ENCODE measurements at places on chromosomes 5 and 9.

- DNase-seq = no peak
Observed at GRCh38 chr5:67120032-67120431, 76.6 kb downstream of the CD180 start.

DNA sequence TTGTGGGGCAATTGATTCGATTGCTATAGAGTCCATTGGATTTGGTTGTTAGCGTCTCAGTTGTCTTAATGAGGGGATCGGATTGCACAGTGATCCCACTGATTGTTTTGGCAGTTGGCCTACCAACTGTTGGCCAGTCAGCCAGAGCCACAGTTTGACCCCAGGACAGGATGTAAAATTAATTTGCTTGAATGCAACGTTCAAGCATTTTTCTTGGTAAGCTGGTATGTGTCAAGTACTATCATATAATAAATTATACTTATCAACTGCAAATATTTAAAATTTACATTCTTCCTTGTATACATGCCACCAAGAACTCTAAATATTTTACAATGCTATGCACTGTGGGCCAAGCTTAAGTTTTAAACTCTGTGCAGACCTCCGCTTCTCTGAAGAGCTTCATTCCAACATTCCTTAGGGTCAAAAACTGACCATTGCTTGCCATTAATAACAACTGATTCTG, 80.4 kb upstream of the OSMR start:
- DNase-seq = no peak

DNA sequence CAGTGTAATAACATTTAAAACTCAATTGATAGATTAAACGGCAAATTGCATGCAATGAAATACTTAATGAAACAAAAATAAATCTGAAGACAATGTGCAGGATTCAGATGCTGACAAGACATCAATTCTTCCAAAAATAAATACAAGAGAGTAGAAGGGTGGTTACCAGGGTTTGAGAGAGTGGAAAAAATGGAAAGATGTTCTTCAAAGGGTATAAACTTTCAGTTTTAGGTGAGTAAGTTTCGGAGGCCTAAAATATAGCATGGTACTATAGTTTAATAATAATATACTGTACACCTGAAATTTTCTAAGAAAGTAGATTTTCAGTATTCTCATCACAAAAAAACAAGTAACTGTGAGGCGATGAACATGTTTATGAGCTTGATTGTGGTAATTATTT, 48.2 kb upstream of the RASEF start:
- no peak for DNase-seq

- DNase-seq = no peak
Observed at GRCh38 chr5:5103245-5103644, 36.9 kb upstream of the ADAMTS16 start.

- peak; percentile 28 for DNase-seq
Observed at GRCh38 chr9:87556821-87557220, 59.2 kb downstream of the DAPK1 start.

GRCh38 chr9:4197548-4197947, 102.3 kb downstream of the GLIS3 start:
- no peak for DNase-seq

GRCh38 chr9:124343533-124344290, 71.5 kb downstream of the PSMB7 start:
- DNase-seq = peak; percentile 8

DNA sequence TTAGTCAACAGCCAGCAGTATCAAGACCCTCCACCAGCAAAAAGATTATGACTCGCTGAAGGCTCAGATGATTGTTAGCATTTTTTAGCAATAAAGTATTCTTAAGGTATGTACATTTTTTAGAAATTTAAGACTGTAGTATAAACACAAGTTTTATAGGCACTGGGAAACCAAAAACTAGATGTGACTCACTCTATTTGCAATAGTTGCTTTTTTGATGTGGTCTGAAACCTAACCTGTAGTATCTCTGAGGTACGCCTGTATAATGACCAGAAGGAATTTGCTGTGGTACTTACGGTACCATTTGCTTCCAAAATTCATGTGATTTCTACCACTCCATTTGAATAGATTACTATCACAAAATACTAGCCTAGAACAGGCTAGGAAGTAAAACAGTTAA, 60.8 kb downstream of the WDR41 start:
- DNase-seq = no peak

- no peak for DNase-seq
Observed at GRCh38 chr5:176959051-176959450, 47.5 kb downstream of the UIMC1 start.

DNA sequence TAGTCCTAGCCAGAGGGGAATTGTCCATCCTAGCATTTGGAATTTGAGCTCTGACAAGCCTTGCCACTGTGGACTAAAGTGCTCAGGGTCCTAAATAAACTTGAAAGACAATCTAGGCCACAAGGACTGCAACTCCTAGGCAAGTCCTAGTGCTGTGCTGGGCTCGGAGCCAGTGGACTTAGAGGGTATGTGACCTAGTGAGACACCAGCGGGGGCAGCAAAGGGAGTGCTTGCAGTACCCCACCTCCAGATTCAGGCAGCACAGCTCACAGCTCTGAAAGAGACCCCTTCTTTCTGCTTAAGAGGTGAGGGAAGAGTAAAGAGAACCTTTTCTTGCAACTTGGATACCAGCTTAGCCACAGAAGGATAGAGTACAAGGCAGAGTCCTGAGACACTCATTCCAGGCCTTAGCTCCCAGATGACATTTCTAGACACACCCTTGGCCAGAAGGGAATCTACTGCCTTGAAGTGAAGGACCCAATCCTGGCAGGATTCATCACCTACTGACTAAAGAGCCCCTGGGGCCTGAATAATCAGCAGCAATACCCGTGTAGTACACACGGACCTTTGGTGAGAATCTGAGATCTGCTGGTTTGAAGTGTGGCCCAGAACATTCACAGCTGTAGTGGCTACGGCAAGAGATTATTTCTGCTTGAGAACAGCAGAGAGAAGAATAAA, 164.6 kb downstream of the CCDC171 start:
- no peak for DNase-seq

DNA sequence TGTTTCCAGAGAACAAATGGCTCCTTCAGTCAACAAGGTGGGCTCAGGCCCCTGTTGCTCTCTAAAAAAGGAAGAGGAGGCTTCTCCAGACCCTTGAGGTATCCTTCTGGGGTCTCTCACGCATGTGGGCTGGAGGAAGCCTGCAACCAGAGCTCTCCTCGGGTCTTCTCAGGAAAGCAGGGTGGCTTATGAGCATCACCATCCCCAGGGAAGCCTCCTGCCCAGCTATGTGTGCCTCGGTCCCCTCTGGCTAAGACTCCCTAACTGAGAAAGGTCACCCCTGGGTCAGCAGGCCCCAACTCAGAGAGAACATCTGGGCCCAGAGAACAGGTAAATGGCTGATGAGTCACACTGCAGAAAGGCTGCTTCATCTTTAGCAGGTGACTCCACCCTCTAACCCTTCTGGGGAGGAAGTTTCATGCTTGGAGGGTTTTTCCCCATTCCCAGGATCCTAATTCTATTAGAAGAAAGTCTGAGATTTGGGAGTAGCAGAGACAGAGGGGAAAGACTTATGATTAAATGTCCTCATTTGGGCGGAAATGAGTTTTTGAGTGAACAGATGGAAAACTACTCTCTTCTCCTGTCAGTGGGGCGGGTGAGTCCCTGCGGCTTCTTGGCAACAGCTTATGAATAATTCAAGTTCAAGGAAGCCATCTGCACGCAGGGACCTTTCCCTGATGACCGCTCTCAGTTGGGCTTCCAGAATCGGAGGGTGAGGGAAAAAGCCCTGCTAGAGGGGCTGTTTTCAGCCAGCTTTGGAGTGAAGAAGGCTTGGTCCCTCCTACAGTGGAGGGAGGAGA, 41.9 kb downstream of the TGFBI start:
- no peak for DNase-seq

- no peak for DNase-seq
Observed at GRCh38 chr5:126812199-126812570, 35.2 kb downstream of the LMNB1 start.

GRCh38 chr5:154138701-154139100, 51.8 kb upstream of the GALNT10 start:
- peak; percentile 73 for DNase-seq

DNA sequence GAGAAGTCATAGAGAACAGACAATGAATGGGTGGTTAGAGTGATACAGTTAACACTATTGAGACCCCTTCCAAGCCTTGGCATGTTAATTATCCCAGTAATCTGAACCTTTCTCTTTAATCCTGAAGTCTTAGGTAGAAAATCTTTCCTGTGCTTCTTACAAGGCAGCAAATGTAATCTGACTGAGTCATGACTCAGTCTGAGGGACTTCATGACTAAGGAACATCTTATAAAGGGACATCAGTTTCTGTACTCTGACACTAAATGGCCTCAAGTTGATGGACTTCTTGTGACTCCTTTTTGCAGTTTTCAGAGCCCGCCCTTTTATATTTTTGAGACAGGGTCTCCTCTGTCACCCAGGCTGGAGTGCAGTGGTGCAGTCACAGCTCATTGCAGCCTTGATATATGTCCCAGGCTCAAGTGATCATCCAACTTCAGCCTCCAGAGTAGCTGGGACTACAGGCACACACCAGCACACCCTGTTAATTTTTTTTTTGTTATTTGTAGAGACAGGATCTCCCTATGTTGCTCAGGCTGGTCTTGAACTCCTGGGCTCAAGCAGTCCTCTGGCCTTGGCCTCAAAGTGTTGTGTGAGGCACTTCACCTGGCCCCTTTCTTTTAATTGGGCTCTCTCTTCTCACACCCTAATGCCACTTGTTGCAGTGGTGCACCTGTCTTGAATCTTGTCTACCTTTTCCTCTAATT, 9.5 kb downstream of the EXOSC3 start:
- no peak for DNase-seq

GRCh38 chr5:123937230-123937629, 425.3 kb downstream of the CSNK1G3 start:
- no peak for DNase-seq

DNA sequence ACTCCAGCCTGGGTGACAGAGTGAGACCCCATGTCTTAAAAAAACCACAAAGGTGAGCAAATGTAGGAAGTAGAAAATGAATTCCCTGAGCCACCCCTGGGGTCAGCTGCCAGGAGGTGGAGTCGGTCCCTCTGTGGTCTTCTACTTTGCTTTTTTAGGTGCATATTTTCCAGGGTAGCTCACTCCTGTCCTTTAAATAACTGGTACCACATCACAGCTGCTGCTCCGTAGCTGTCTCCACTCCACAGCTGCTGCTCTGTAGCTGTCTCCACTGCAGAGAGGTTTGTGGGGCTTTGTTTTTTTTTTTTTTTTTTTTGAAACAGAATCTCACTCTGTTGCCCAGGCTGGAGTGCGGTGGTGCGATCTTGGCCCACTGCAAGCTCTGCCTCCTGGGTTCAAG, 8.9 kb downstream of the WDR5 start:
- DNase-seq = no peak

GRCh38 chr5:33299621-33300208, 141.1 kb upstream of the TARS1 start:
- no peak for DNase-seq

DNA sequence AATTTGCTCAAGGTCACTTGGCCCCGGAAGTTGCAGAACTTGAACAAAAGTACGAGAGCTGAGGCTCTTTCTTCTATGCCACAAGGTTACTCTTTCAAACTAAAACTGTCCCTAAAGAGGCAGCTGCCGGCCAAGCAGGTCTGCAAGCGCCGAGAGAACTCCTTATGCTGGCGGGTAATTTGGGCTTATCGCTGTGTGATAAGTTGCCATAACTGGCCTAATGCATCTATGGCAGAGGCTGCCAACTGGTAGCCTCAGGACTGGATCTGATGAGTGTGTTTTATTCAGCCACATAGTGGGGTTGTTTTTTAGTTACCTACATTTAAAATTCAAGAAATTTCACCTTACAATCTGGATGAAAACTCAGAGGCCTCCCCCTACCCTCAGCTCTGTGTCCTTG, 68.1 kb upstream of the SPOCK1 start:
- no peak for DNase-seq

- DNase-seq = peak; percentile 55
Observed at GRCh38 chr5:77852514-77853352, 76.6 kb upstream of the TBCA start.

GRCh38 chr5:148179234-148179824, 11.0 kb downstream of the SPINK14 start:
- DNase-seq = no peak

- no peak for DNase-seq
Observed at GRCh38 chr9:134439368-134439784, 113.1 kb downstream of the RXRA start.

- DNase-seq = no peak
Observed at GRCh38 chr9:4119778-4120554, 179.9 kb downstream of the GLIS3 start.

- DNase-seq = no peak
Observed at GRCh38 chr9:109311286-109311685, 9.6 kb downstream of the EPB41L4B start.

- DNase-seq = peak; percentile 35
Observed at GRCh38 chr9:109887079-109887478, 107.1 kb downstream of the PALM2AKAP2 start.

DNA sequence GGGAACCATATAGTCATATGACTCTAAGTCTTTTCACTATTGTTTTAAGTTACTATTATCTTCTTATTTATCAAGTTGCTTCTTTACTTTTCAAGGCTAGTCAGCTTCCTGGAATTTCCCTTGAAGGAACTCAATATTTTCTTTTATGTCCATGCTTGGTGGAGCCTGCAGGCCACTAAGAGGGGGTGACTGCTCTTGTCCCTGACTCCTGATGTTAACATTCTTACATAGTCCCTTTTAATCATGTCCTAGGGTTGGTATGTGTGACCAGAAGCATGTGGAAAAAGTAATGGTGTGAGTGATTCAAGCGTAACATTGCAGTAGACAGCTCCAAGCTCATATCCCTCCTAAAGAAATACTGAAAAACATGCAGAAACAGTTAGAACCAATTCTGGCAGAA, 1536.2 kb upstream of the CDH9 start:
- no peak for DNase-seq

DNA sequence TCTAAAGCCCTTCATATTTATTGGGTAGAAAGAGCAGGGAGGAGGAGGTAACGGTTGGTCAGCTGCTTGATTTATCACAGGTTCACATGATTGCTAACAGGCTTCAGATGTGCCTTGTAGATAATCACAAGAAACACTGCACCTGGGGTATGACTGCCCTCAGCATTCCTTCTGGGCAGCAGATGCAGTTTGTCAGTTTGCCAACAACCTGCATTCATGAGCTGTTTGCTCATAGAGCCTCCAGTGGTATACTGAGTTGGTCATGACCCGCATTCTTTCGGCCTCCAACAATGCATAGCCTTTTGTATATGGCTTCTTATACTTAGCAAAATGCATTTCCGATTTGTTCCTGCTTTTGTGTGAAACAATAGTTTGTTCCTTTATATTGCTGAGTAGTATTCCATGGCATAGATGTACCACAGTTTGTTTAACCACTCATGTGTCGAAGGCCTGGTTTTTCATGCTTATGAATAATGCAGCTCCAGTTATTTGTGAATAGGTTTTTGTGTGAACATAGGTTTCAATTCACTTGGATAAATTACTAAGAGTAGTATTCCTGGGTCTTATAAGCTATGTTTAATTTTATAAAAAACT, 83.6 kb downstream of the ARHGEF28 start:
- no peak for DNase-seq

GRCh38 chr5:173001229-173001841, 17.8 kb downstream of the ATP6V0E1 start:
- no peak for DNase-seq

- DNase-seq = no peak
Observed at GRCh38 chr5:93107805-93108520, 473.1 kb downstream of the NR2F1-AS1 start.
